Body of pancreas (tissue), 4 donors: ENCODE measurements at places on chromosomes 16 and 17.

DNA sequence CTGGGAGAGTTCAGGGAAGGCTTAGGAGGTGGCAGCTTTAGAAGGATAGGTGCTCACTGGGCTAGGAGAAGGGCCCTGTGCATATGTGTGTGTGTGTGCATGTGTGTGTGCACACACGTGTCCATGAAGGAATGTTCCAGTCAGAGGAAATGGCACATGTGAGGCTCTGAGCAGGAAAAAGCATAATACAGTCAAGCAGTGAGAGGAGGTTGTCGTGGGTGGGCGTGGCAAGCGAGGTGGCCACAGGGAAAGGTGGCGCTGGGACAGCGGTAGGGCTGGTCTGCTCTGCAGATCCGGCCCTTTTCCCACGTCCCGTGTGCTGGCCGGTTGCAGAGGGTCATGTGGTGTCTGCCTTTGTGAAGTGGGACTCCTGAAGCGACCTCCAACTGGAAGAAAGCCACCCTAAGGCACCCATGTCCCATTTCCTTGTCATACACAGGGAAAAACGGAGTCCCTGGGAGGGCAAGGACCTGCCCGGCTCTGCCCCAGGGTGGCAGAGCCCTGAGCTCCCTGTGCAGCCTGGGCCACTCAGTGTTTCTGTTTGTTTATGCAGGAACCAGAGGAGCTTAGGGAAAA, 40.1 kb downstream of the NT5M start:
- DNase-seq = no peak

DNA sequence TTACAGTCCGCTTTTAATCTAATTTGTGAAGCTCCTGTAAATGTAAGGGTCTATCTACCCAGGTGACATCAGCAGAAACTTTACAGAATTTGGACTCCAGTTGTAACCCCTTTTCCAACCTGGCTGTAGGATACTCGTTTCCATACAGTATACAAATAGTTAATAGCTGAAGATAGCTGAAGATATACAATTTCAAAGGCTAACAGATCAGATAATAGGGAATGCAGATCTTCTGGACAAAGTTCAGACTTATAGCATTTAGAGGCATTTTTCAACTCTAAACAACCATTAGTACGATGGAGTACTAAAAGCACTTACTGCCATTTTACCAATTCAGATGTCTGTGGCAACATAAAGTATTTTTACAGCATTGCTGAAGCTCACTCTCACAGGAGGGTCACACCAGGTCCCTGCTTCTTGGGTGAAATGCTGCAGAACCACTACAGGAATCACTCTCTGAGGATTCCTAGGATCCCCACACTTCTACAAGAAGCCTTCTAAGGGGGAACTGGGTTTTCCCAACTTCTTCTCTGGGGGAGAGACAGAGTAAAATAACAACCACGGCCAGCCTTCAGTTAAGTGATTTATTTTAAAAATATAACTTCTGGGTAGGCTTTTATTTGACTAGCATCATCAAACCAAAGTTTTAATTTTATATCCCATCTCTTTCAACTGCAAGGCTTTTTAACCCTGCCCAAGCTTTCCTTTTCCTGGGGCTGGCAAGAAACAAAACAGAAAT, 2.9 kb downstream of the VEZF1 start:
- DNase-seq = no peak

- DNase-seq = no peak
These were observed 6.8 kb downstream of the TK1 start for GRCh38 chr17:78180083-78180482.

DNA sequence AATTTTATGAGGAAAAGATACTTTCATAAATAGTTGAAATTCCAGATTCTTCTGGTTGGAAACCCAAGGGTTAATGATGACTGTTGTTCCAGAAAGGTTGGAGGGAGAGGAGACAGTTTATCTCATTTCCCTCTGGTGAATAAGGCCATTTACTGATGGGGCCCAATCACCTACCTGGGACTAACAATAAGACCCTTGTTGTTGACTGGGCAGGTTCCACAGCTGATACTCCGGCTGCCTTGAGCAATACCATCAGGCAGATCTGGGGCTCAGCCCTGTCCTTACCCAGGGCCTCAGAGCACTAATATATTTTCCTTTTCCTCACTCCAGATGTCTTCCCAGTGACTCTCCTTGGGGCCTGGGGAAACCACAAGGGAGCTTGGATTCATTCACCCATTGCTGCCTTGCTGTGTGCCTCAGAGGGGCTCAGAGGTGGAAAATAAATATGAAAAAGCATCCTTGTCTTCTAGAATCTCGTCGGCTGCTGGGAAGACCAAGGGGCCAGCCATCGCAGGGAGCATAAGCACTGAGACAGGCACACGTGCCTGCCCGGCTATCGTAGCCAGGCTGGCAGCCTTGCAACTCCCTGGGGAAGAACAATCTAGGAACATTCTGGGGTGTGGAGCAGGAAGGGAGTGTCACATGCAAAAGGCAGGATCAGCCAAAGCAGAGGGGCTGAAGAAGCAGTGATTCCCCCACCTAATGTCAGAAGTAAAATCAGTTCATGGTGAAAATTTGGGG, 54.4 kb downstream of the MPRIP start:
- no peak for DNase-seq

GRCh38 chr17:80618304-80618703, 73.7 kb downstream of the RPTOR start:
- no peak for DNase-seq

DNA sequence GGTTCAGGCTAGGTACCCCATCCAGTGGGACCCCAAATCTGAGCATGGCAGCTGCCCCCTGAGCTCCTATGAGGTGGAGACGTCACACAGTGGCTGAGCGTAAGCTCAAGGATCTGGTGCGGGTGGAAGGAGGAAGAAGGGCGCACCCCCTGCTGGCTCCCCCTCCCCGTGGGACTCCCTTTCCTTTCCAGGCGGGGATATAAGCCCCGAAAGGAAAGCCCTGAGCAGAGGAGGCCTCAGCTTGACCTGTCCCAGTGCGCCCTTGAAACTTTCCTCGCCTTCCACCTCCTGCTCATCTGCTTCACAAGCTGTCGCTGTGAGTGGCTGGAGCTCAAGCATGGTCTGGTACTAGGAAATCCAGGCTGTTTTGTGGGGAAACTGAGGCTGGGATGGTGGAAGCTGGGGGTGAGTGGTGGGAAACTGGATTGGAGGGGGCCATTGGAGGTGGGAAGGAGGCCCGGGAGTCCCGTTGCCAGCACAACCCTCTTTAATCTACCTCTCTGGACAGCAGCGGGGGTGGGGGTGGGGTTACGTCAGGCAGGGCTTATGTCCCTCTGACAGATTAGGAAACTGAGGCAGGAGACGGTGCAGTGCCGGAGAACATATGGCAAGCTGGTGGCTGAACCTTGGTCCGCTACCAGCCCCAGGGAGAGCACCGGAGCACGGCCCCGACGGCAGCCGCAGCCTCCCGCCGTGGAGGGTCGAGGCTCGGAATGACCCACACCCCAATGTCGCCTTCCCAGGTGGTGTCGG, 92.3 kb upstream of the TMEM97 start:
- peak; percentile 28 for DNase-seq

DNA sequence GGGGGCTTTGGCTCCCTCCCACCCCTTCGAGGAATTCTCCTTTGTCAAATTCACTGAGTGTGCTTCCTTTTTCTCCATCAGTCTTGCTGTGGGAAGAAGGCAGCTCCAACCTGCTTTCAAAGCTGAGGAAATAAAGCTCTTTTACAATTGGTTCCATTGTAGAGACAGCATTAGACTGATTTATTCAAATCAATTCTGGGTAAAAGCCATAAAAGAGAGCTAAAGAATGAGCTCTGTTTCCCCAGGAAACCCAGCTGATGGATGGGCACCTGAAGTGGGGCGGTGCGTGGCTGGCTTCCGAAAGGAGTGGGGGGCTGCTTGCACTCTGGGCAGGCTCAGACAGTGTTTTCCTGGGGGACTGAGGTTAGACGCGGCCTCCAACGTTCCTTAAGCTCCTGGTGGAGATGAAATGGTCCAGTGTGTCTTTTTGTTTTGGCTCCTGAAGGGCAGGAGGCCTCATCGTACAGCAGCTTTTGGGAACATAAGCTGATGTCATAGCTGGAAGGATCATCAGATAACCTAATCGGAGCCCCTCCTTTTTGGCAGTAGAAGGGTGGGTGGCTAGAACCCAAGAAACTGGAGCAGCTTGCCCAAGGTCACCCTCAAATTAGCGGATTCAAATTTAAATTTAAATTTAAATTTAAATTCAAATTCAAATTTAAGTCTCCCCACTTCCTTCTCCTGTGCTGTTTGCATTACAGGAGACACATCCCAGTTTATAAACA, 128.5 kb upstream of the EEF2KMT start:
- DNase-seq = no peak

- DNase-seq = no peak
These were observed 3.0 kb upstream of the TAC4 start for GRCh38 chr17:49850772-49851386.

DNA sequence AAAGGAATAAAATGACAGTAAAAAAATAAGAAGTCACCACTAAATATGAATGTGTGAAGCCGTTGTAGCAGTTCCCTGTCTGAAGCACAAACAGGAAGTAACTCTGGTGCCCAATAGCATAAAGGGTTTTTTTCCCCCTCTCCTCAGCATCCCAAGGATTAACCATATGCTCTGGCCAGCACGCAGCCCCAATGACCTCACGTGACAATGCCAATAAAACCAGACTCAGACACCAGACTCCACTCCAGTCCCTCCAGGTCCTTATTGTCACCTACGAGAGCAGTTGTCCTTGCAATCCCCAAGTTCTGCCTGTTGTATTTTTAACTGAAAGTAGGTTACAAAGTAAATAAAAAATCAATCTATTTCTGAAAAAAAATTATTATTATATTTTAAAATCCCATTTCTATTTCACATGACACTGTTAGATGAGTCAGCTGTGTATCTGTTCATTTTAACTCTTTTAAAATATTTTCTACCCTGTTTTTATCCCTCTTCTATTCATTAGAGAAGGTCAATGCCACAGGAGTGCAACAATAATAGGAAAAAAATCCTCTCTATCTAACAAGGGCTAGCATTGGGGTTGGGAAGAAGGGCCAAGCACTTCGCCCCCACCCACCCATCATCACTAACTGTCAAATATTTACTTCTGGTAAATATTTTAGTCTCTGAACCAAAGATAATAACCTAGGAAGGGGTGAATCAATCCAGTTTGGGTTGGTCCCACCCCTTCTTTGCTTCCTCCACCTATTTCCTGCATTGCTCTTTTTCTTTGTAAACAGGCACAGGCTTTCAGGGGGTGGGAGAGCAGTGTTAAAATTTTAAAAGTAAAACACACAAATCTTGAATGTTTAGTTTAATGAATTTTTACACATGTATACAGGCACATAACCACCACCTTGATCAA, 6.6 kb downstream of the PRAC1 start:
- no peak for DNase-seq

DNA sequence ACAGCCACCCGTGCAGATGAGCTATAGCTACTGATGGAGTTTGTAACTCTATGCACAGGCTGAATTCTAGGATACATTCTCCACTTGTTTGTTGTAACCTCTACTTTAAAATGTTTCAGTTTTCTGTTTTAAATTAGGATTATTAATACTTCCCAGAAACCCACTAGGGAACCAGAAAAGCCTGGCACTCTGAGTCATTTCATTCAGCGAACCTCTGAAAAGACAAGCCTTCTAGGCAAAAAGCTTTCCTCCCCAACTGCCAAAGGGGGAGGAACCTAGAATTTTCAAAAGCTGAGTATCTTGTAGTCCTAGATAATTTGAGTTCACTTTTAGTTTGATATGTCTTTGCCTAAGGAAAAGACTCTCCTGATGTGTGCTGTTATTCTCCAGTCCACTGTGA, 43.2 kb downstream of the GOSR1 start:
- peak; percentile 4 for DNase-seq

GRCh38 chr17:45902892-45903346, 8.6 kb downstream of the MAPT start:
- DNase-seq = peak; percentile 74

GRCh38 chr17:33674685-33675084, 381.6 kb upstream of the ASIC2 start:
- peak; percentile 75 for DNase-seq

DNA sequence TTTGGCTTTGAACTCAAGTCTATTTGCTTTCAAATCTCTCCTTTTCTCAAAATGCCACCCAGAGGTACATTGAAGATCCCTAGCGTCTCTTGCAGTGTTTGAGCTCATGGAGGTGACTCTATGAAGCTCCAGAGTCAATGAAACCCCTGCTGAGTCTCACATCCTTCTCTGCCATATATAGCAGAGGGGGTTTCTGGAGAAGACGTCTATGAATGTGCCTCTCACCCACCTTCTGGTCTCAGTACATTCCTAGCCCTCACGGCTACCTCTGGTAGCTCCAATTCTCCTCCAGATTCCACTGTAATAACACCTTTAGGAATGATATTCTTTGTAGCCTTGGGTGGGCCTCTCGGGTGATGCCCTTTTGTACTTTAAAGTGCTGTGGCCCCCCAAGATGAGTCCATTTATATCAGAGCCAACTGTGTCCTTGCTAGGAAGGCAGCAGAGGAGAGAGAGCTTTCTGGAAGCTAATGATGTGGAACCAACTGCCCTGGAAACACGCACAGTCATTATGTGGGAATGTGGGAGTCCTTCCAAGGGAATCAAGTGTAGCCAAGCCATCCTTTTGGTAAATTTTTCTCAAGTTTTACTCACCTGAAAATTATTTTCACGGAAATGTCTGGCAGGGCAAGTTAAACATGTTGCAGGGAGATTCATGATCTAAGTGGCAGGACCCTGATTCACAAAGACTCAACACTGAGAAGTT, 123.4 kb downstream of the ASIC2 start:
- DNase-seq = no peak

- no peak for DNase-seq
These were observed 85.1 kb downstream of the PRKCB start for GRCh38 chr16:23920899-23921298.

GRCh38 chr17:74670329-74670728, 42.4 kb downstream of the CD300LF start:
- no peak for DNase-seq

DNA sequence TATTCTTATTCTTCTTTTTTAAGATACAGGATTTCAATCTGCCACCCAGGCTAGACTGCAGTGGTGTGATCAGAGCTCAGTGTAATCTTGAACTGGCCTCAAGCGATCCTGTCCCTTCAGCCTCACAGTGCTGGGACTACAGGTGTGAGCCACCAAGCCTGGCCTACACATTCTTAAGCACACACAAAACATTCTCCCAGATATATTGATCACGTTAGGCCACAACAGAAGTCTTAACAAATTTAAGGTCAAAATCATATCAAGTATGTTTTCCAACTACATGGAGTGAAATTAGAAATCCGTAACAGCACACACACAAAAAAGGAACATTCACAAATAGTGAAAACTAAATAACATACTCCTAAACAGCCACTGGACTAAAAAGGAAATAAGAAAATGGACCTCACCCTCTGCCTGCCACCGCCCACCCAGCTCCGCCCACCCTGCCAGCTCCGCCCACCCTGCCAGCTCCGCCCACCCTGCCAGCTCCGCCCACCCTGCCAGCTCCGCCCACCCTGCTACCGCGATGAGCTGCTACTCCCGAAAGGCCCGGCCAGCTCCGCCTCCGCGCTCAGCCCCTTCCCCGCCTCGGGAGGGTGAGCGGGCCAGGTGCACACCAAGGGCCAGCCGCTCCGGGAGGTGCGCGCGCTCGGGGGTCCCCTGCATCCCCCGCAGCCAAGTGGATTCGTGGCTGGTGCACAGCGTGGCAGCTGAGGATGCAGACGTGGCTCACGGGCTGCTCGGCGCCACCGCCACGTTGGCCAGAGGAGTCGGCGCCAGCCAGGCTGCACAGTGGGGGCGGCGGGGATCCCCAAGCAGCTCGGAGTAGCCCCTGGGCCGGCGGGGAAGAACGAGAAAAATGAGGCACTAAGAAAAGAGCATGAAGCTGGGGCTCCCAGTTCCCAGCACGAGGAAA, 41.2 kb downstream of the C16orf87 start:
- DNase-seq = peak; percentile 86

GRCh38 chr16:86854626-86855294, 276.4 kb downstream of the FOXL1 start:
- no peak for DNase-seq

- DNase-seq = peak; percentile 14
These were observed 44.7 kb downstream of the GRB7 start for GRCh38 chr17:39782481-39782880.
